ENCODE measurements at places on chromosomes 12 and 14.
A peak's percentile ranks its signal among the peaks of the same experiment; 100 is the strongest.

DNA sequence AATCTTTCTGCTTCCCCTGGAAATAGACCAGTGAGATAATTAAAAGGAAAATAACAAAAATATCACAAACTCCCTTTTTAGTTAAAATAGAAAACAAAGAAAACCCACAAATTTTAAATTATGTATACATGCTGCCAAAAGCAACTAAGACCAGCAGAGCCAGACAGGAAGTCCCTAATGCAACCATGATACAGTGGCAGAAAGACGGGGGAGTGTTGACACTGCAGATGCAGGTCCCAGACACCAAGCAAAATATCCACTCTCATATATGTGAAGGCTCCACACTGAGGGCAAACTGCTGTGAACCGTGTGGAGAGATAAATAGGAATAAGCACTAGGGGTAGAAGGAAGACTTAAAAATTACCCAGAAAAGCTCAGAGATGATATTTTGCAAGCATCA, 401.0 kb downstream of the BTG1 start:
- no peak for DNase-seq

DNA sequence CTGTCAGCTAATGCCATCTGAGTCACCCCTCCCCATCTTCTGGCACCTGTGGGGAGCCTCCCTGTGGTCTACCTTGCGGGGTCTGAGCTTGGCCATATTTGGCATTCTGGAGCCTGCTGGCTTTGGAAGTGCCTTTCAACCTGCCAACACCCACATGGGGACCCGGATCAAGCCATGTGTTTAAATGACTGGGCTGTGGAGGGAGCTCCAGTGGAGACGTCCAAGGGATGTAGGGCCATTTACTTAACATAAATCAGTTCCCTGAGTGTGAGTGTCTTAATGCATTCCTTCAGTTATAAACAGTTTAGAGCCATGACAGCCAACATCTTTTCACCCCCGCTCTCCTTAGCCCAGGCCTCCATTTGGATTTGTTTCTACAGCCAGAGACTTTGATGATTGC, 22.0 kb downstream of the CACNA1C start:
- no peak for DNase-seq

DNA sequence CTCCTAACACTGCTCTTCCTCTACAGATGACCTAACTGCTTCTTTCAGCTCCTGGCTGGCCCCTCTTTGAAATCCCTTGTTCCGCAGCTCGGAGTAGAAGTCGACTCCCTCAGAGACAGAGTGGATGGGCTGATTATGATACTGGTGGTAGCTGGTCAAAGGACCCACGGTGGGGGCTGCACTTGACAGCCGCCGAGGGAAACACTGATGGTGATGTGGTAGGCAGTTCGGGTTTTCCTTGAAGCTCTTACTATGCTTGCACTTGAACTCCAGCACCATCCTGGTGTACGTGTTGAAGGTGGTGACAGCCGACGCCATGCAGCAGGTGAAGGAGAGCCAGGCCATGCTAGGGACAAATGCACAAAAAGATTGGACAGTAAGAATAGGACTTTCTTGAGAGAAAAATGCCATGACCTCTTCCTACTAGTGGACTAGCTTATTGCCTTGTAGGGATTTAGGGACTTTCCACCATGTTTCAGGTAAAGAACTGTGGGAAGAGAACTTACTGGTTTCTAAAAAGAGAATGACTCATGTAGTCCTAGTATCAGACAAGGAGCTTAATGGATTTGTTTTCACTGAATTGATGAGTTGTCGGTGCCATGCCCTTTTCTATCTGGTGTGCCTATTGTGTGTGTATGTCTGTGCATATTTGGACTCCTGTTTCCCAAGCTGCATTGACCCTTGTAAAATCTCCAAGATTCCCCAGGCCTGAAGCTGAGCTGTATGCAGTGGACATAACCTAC, 18.4 kb downstream of the GSG1 start:
- DNase-seq: no peak

GRCh38 chr14:81343701-81344100, 56.4 kb downstream of the STON2 start:
- DNase-seq: no peak

DNA sequence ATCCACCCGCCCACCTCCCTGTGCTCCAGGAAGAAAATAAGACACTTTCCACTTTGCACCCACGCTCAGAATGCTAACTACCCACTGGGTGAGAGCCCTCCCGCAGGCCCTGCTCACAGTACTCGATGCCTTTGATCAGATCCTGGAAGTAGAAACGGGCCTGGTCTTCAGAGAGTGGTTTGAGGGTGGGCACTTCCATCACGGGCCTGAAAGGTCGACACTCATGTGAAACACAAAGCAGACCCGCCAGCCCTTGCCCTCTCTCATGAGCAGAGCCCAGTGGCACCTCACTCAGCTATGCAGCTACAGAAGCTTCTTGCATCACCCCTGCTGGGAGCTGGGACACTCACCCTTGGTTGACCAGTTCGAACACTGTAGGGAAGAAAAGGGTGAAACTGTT, 41.1 kb downstream of the CAMKK2 start:
- no peak for DNase-seq

GRCh38 chr12:81759190-81760051, at the start of gene PPFIA2:
Gene PPFIA2 (minus strand): TSS chr12:81759350.
- no peak for DNase-seq

GRCh38 chr14:105100910-105101309, 35.7 kb upstream of the GPR132 start:
- DNase-seq: no peak

DNA sequence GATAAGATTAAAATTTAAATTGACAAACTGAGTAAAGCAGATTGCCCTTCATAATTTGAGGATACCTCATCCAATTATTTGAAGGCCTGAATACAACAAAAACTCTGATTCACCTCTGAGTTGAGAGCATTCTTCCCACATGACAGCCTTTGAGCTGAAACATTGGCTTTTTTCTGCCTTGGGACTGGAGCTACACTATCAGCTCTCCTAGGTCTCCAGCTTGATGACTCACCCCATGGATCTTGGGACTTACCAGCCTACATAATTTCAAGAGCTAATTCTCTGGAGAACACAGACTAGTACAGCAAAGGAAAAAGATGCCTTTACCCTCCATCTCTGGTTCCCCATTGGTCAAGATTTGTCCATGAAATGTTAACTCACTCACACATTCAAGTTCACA, 555.1 kb downstream of the FOXG1 start:
- no peak for DNase-seq

DNA sequence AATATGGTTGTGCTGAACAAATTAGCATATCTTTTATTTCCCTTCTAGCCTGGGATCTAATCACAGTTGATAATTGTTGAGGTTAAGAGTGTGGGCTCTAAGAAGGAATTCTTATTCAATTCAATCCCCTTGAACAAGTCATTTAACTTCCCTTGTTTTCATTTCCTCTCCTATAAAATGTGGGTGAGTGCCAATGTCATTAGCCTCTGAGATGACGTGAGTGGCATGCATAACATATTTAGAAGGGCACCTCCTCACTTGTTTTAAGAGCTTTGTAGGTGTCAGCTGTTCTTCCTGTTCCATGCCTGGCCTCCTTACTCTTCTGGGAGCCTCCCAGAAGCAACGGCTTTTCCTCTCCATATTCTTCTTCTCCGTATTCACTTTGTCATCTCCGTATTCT, 155.4 kb upstream of the NEDD1 start:
- DNase-seq: no peak

DNA sequence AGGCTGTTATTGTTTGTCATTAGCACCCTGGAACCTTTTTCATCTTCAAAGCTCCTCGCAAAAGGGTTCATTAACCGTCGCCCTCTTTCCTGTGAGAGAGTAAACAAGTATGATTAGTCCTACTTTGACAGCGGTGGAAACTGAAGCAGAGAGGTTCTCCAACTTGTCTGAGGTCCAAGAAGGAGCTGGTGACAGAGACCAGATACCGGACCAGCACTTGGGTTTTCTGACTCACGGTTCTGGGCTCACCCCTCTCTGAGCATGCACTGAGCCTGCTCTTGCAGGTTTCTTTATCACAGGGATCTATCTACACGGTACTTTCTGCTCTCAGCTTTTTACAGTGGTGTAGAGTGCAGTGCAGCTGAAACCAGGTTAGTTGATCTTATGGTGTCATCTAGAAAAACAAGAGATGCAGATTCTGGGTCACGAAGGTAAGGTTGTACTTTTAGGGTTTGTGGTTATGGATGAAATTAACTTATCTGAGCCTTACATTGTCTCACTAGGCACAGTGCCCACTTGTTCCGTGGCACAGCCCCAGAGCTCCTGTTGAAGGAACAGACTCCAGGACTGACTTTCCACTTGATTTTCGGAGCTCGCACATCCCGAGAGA, 62.1 kb downstream of the PPP2R5C start:
- peak; percentile 41 for DNase-seq

DNA sequence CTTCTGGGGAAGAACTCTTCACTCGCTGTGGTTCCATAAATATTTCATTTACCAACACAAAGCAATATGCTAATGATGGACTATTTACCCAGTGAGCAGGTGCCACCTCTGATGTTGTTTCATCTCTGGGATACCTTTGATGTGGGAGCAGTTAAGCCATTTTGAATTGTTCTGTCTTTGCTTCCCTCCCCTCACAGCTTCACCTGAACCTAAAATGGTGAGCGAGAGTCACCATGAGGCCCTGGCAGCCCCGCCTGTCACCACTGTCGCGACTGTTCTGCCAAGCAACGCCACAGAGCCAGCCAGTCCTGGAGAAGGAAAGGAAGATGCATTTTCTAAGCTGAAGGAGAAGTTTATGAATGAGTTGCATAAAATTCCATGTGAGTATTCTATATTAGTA, 352.7 kb downstream of the SYT1 start:
- DNase-seq: no peak

GRCh38 chr12:5138256-5138655, 94.6 kb downstream of the KCNA5 start:
- no peak for DNase-seq

DNA sequence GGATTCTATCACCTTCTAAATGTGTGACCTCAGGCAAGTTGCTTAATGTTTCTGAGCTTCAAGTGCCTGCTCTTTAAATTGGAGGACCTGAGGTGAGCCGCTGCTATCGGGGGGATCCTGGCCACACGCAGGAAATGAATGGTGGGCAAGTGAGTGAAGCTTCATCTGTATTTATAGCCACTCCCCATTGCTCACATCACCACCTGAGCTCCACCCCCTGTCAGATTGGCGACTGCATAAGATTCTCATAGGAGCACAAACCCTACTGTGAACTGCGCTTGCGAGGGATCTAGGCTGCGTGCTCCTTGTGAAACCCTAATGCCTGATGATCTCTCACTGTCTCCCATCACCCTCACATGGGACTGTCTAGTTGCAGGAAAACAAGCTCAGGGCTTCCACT, 158.6 kb upstream of the CCND2 start:
- DNase-seq: no peak

DNA sequence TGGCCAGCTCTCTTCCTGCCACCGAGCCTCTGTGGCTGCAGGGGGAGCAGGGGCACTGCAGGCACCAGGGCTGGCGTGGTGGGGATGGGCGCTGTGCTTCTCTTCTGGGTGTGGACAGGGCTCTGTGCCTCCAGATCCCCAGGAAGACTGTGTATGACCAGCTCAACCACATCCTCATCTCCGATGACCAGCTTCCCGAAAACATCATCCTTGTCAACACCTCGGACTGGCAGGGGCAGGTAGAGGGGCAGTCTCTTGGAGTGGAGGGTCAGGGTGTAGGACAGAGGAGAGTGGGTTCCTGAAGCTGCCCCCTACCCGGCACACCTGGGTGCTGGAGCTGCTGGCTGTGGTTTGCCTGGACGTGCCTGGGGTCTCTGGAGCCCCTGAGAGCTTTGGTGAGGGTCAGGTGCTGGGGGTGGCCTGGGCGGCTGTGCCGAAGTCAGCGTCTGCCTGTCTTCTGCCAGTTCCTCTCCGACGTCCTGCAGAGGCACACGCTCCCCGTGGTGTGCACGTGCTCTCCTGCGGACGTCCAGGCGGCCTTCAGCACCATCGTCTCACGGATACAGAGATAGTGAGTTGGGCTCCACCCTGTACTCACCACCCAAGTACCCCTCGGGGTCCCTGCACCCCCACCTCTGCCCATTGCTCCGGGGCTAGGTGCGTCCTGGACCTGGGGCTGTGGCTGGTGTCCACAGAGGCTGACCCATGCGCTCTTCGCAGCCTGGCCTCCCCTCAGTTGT, 15.8 kb upstream of the TEX22 start:
- DNase-seq: no peak

- DNase-seq: no peak
These were observed 51.8 kb upstream of the NUAK1 start for GRCh38 chr12:106190581-106190980.

DNA sequence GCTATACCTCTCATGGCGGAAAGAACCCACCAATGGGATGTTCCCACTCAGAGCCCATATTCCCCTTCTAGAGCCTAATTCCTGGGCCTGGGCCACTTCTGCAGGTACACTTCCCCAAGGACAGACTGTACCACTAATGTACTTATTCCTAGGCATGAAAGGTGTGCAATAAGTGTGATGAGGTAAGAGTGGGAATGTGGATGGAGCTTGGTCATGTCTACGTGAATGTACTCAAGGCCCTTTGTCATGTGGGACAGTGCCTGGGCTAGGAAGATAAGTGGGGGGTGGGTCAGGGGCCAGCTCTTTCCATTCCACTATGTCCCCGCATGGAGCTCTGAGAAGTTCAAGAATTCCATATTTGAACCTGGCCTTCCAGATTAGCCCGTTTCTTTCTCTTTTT, 63.4 kb upstream of the FUT8 start:
- DNase-seq: no peak

Data from effector CD8-positive, alpha-beta T cell (primary cell).